ENCODE measurements at places on chromosomes 7 and 10.

GRCh38 chr10:5163487-5163886 is 21.5 kb downstream of the AKR1C8 start:
- DNase-seq, result no peak

GRCh38 chr10:72449941-72450441 is 95.3 kb upstream of the DNAJB12 start:
- DNase-seq, result no peak

- no peak for DNase-seq
These were observed 23.0 kb downstream of the CDH23 start for GRCh38 chr10:71419750-71420149.

- no peak for DNase-seq
These were observed 133.5 kb downstream of the BUB3 start for GRCh38 chr10:123287594-123288247.

- DNase-seq, result no peak
These were observed 601.3 kb upstream of the GHITM start for GRCh38 chr10:83538047-83538446.

GRCh38 chr10:124359336-124359832 is 59.3 kb downstream of the OAT start:
- DNase-seq, result no peak

DNA sequence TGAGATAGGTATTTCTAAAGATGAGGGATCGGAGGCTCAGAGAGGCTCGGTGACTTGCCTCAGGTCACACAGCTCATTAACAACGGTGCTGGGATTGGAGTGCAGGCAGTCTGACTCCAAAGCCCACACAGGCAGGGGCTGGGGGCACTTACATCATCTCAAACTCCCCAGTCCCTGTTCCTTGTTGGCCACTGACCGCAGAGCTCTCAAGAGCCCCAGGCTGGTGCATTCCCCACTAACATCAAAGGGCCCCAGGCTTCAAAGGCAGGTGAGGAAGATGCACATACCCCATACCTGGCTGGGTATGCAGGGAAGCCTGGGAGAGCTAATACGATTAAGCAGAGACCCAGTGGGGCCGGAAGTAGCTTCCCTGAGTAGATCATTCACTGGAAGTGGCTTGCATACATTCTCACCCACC is 13.7 kb upstream of the NODAL start:
- no peak for DNase-seq

GRCh38 chr10:98074315-98074911 is 44.0 kb upstream of the CRTAC1 start:
- DNase-seq, result no peak

DNA sequence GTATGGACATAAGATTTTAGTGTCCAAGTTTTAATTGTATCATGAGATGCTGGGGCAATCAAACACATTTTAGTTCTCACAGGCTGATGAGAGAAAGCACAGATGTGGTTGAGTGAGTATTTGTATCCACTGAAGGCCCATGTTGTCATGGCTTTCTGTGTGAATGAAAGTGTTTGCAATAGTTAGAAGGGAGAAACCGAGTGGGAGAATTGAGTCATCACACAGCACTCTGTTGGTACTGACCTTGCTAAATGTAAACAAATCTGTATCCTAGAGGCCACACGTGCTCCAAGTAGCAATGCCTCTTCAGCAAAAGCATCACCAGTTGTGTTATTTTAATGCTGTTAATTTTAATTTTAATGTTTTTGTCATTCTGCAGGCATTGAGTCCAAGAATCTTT is 121.2 kb downstream of the EMX2 start:
- DNase-seq, result no peak

- DNase-seq, result no peak
These were observed 77.9 kb downstream of the MRPL32 start for GRCh38 chr7:43010061-43010460.

DNA sequence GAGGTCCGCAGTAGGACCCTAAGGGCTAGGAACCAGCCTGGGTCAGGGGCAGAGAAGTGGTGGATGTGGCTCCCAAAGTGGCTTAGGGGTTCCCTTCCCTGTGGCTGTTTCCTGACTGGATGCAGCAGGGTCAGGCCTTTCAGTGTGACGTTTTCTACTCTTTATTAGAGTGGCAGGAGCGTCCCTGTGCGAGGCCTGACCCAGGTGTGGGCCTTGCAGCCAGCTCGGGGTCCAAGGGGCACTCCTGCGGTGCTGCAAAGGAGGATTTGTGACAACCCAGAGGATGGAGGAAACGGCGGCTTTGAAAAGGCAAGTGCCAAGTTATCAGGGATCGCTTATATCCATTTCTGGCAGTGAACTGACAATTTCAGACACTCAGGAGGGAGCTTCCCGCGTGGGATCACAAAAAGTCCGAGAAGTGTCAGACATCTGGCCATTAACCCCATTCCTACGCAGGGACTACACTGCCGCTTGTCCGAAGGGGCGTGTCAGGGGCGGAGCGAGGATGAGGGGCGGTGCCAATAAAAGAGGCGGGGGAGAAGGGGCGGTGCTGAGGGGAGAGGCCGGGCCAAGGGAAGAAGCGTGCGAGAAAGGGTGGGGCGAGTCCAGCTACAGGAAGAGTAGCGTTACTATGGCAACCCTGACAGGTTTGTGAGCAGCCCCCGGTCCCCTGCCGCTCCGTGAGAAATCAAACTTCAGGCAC is 98.8 kb upstream of the ZNF722 start:
- no peak for DNase-seq

- DNase-seq, result no peak
These were observed 17.4 kb downstream of the TES start for GRCh38 chr7:116227678-116228239.

- DNase-seq, result no peak
These were observed at the start of gene CDK6 for GRCh38 chr7:92836489-92836999. Gene CDK6 (minus strand): TSS chr7:92836573. CDS start chr7:92833323, 3,250 bp downstream.

- no peak for DNase-seq
These were observed 23.4 kb downstream of the ARHGEF5 start for GRCh38 chr7:144378651-144379050.

- no peak for DNase-seq
These were observed 56.3 kb upstream of the ZEB1 start for GRCh38 chr10:31262672-31263071.

DNA sequence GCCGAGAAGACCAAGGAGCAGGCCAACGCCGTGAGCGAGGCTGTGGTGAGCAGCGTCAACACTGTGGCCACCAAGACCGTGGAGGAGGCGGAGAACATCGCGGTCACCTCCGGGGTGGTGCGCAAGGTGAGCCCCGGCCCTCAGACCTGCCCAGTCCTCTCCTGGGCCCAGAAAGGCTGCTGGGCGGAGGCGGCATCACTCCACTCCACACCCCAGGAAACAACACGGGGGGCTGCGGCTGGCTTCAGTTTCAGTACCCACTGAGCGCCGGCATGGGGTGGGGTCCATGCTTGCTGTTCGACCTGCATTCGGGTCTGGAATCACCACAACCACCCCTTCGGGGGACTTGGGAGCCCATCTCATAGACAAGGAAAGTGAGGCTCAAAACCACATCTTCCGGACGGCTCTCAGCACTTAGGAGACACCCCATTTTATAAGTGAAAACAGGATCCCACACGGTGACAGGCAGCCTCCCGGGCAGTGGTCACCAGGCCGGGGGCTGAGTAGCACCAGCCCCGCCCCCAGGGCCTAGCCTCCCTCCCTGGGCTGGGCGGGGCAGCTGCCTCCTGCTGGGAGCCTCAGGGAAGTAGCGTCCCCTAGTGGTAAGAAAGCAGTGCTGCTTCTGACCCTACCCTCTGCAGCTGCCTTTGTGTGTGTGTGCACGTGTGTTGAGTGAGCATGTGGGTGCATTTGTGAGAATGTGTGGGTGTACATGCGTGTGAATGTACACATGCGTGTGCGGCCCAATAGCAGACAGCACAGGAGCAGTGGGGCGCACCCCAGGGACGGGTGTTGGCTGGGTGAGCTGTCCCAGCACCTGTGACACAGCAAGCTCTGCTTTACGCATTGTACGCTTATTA is 1.8 kb downstream of the SNCG start:
- no peak for DNase-seq

- DNase-seq, result no peak
These were observed 69.3 kb downstream of the MTERF1 start for GRCh38 chr7:91811236-91811635.

DNA sequence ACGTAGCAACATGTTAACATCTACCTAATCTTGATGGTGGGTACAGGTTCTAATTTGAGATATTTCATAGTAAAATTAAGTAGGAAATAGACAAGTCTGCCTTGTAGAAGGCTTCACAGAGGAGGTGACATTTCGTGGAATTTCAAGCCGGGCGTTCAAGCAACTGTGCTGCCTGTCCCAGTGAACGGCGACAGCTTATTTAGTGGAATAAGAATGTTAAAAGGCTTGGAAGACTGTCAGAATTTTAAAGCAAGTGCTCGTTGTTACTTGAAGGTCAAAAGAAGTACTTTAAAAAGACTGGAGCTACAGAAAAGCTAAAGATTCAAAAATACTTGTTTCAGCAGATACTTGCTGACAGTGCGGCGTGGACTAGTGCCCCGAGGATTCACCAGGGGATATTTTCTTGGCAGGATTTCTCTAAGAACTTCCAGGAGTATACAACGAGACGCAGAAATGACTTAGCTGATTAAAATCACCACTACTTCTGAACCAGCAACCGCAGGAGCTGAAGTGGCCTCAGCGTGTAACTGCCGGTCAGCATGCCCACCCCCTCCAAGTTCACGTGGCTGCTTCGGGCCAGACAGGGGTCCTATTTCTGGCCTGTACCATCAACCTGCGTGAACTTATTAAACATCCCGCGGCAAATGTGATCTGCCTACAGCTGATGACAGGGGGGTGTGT is 46.5 kb downstream of the CTBP2 start:
- no peak for DNase-seq

DNA sequence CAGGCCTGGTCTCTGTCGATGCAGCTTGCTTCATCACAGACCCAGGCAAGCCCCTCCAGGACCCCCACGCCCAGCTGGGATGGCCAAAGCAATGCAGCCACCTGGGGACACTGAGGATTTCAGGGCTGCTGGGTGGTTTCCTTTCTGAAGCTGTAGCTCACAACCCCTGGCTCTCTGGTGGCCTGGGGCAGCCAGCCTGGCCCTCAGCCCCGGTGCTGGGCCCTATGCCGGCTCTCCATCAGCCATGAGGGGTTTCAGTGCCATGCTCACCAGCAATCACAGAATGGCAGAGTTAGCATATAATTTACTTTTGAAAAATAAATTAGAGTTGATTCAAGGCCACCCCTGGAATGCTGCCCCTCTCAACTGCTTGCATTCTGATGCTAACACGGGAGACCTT is 150.2 kb upstream of the UNC5B start:
- DNase-seq, result no peak

DNA sequence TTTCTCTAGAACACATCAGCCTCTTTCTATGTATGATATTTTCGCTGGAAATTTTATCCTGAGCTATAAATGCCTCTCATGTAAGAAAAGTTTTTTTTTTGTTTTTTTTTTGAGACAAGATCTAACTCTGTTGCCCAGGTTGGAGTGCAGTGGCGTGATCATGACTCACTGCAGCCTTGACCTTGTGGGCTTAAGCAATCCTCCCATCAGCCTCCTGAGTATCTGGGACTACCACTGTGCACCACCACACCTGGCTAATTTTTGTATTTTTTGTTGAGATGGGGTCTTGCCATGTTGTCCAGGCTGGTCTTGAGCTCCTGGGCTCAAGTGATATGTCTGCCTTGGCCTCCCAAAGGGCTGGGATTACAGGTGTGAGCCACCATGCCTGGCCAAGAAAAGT is 80.4 kb downstream of the ADK start:
- no peak for DNase-seq

- no peak for DNase-seq
These were observed 13.3 kb downstream of the PARP12 start for GRCh38 chr7:140049339-140050024.

GRCh38 chr7:43849047-43849446 is 20.3 kb downstream of the MRPS24 start:
- no peak for DNase-seq

- no peak for DNase-seq
These were observed 6.7 kb downstream of the COL1A2 start for GRCh38 chr7:94401428-94401814.

GRCh38 chr10:79047875-79048638 is 20.7 kb upstream of the ZMIZ1 start:
- DNase-seq, result no peak

- no peak for DNase-seq
These were observed 13.5 kb upstream of the ZMIZ1 start for GRCh38 chr10:79055100-79055782.

- no peak for DNase-seq
These were observed 239.5 kb downstream of the KIAA1217 start for GRCh38 chr10:24448351-24448999.

- DNase-seq, result no peak
These were observed 124.1 kb upstream of the FERD3L start for GRCh38 chr7:19269301-19269700.

DNA sequence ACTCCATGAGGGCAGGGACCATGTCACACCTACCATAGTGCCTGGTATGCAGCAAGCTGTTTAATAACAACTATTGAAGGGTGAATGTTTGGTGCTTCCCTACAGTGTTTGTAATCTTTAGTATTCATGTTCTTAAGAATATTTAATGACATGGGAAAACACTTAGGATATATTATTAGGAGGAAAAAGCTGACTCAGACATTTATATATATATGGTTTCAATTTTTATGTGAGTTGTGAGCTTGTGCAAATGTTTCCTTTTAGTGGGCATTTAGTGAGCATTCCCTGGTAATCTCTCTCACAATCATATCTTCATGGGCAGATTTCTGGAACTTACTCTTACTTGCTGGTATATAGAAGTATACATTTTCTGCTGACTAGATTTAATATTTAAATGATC is 359.1 kb downstream of the EXOC4 start:
- DNase-seq, result no peak

DNA sequence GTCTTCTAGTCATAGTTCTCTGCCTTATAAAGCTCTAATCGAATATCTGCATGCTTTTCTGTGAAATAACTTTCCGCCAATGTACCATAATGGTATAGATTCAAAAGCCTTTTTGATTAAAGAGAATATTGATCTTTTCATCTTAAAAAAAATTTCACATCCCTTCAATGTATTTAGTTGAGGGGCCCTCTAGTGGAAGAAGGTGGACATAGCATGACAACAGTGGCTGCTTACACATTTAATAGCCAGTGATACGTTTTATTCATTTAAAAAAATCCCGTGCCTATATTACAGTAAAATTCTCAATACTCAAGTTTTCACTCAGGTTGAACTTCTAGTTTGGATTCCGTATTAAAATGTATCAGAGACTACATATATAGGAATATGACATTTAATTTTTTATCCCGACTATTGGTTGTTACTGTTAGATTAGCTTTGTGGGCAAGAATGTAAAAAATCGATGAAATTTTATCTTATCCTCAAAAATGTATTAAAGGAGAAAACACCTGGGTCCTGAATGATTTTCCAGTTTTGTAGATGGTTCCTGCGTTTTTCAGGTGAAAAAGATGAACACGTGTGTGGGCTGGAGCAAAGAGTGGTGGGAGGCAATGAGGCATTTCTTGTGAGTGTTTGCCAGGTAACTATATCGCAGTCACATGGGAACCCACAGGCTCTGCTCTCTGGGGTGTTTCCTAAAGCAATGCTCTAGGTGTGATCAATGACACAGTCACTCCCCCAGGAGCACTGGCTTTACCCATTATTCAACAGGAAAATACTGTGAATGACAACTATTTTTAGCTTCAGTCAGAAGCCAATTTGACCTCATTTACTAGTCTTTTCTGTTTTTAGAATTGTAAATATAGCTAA is 24.1 kb upstream of the PNLIP start:
- DNase-seq, result no peak

All from NCI-H1436 treated with DMSO at 0.1 percent for 48 hours (cell line).